ENCODE measurements at places on chromosomes 2 and 18.

DNA sequence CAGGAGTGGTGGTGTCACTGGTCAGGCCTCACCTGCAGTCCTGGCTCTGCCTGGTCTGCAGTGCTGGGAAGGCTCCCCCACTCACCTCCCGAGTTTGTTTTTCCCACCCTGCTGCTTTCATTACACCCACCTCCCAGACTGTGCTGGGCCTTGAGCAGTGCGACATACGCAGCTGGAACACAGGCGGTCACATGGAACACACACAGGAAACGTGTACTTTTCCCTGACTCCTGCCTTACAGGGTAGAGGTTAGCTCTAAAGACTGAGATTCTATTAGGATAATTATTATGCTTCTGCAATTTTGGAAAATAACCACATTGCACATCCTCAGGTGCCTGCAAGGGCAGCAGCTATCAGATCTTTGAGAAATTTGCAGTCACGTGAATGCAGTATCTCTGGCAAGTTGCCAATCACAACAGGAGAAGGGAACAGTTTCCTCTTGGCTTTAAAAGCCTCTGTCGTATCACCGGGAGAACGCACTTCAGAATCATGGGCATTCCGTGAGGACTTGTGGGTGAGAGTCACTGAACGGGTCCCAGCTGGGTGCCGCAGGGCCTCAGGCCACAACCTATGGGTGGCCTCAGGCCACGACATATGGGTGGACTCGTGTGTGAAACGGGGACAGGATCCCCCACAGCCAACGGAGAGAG is 136.5 kb downstream of the ZNF236 start:
- no peak for DNase-seq

DNA sequence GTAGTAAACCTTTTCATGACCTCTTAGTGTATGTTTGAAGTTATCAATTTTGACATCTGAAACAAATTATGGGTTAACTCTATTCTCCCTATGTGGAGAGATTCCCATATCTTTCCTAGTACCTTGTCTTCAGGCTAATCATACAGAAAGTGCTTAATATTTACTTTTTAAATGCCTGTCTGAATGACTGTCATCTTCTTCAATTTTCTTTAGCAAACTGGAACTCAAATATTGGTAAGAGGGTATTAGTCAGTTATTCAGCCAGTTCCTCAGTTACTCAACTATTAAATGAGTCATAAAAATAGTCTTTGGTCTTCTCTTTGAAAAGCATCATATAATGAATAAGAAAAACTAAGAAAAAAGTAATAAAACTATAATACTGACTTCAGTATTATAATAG is 1038.0 kb upstream of the PIK3C3 start:
- no peak for DNase-seq

DNA sequence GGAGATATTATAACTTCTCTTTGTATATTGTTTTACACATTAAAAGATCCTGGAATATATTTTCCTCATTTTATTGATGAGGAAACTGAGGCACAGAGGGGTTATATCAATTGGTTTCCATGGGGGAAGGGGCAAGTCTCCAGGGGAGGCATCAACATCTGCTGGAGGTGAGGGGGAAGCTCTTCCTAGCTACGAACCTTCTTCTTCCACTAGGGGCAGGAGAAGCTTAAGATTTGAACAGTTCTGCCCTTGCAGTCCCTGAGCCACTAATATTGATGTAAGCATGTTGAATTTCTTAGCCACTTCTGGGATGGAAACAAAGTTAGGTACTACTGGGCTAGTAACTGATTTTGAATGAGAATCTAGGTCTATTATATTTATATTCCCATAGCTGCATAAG is 140.1 kb upstream of the AQP4 start:
- DNase-seq: no peak

GRCh38 chr2:207334624-207335371 is 169.1 kb upstream of the KLF7 start:
- DNase-seq: no peak

- no peak for DNase-seq
Measured at GRCh38 chr2:202221873-202222272, 16.5 kb downstream of the SUMO1 start.

DNA sequence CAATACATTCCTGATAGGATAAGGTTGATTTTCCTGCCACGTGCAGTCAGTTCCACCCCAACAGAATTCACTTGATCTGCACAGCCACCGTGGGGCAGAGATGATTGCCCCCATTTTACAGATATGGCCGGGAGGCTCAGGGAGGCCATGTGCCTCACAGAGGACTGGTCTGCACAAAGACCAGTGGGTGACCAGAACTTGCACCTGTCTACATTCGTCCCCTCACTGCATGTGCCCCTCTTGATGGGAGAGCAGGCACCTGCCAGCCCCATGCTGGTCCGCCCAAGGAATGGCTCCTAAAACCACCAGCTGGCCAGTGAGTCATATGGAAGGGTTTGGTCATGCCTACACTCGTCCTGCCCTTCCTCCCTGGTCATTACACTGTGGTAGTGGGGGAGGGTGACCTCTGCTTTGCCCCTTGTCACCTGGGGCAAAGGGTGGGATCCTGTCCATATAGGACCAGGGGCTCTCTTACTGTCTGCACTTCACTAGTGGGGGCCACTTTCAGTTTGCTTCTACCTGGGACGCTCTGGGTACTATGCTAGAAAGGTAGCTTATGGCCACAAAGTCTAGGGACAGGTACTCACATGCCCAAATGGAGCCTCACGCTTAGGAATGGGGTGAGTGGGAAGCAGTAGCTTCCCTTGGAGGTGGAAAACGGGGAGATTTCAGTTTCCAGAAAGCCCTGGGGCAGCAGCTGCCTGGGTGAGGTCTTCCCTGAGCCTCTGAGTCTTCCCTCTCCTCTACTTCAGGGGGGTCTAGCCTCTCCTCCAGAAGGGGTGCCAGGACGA is 14.7 kb downstream of the RRM2 start:
- DNase-seq: no peak

DNA sequence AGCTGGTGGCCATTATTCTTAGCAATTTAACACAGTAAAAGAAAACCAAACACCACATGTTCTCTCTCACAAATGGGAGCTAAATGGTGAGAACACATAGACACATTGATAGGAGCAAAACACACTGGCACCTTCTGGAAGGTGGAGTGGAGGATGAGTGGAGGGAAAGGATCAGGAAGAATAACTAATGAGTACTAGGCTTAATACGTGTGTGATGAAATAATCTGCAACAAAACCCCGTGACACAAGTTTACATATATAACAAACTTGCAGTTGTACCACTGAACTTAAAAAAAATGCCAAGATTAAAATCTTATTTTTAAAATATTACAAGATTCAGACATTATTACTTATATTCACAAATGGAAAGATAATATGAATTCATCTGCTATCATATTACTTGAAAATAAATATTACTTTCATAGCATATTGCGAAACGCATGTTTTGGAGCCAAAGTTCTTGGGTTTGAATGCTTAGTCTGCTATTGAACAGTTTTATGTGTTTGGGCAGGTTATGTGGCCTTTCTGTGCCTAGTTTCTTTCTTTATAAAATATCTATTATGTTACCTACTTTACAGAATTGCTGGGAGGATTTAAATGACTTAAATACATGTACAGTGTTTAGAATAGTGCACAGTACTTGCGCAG is 20.5 kb downstream of the ANKRD62 start:
- no peak for DNase-seq

GRCh38 chr2:208571764-208572131 is 165.2 kb downstream of the PTH2R start:
- no peak for DNase-seq

- DNase-seq: no peak
Measured at GRCh38 chr2:217774232-217774631, 228.6 kb downstream of the TNS1 start.

DNA sequence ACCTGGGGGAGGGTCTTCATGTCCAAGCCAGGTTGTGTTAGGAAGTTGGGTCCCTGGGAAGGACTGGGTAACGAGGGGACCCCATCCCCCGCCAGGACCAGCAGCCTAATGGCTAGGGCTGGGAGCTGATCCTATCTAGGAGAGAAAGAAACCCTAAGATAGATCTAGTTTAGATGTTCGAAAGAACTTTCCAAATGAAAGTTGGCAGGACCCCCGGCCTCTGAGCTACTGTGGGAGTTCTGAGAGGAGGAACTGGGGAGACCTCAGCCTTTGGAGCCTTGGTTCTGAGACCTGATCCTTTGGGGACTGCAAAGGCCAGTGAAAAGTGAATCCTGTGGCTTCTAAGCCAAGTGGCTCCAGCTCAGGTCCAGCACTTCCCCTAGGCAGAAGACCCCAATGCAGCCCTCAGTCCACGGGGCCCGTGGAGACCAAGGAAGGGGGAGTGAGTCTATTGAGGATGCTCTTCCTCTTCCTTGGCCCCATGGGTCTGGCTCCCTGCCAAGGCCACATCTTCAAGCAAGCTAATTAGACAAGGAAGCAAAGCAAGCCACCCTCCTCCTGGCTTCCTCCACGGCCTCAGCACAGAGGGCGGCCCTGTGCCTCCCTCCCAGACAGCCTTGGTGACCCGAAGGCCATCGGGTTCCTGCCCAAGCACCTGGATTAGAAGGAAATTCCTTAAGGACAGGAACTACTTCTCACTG is 23.5 kb downstream of the CCT7 start:
- no peak for DNase-seq

DNA sequence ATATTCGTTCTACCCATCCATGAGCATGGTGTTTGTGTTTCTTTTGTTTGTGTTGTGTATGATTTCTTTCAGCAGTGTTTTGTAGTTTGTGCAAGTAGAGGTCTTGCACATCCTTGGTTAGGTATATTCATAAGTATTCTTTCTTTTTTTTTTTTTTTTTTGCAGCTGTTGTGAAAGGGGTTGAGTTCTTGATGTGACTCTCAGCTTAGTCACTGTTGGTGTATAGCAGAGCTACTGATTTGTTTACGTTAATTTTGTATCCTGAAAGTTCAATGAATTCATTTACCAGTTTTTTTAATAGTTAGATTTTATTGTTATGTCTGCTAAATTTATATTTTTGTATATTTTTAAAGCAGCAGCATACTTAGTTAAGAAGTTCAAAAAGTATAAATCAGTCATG is 834.4 kb upstream of the NRXN1 start:
- no peak for DNase-seq

DNA sequence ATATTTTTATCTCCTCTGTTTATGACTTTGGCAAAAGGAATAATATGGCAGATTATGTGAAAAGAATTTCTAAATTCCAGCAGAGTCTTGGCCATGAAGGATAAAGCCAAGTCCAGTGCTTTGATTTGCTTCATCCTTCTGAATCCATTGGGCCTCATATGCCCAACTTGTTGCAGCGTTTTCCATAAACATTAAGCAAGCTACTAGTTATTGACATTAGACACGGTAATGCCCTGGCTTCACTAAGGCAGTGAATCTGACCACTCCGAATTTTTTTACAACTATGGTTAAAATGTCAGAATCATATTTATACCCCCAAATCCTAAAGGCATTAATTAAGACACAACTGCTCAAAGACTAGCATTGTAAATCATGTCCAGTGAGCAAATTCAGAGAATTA is 79.8 kb downstream of the MAPRE2 start:
- no peak for DNase-seq

- DNase-seq: no peak
Measured at GRCh38 chr2:164764996-164765395, 76.6 kb downstream of the COBLL1 start.

DNA sequence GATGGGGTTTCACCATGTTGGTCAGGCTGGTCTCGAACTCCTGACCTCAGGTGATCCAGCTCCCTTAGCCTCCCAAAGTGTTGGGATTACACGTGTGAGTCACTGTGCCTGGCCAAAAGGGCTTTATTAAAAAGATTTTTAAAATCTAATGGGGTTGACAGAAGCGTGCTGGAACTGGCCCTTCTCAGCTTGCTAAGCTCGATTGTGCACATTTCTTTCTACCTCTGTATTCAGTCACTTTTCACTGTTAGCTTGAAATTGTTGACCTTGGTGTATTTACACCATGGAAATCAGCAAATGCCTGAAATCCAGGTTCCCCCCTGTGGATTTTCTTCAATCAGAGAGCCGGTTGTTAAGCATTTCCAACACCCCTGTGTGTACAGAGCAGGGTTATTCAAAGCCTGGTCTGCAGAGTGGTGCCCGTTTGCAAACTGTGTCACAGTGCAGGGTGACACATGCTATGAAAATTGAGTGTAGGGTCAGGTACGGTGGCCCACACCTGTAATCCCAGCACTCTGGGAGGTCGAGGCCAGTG is 140.2 kb downstream of the TGIF1 start:
- no peak for DNase-seq

GRCh38 chr2:42132966-42133641 is 36.0 kb upstream of the EML4 start:
- peak; percentile 52 for DNase-seq

DNA sequence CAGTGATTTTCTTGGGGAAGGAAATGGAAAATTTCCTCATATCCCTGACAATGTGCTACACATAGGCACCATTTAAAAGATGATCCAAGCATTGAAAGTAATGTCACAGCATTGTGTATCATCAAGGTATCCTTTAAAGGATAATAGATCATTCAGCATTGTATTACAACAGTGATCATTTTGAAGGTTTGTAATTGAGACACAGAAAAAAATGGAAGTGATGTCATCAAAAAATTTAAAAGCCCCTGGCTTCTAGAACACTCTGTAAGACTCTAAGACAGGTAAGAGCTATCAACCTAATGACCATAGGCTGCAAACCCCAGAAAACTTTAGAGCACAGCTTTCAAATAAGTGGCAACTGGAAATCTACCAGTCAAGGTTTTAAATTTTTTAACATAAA is 271.4 kb downstream of the ETAA1 start:
- no peak for DNase-seq

DNA sequence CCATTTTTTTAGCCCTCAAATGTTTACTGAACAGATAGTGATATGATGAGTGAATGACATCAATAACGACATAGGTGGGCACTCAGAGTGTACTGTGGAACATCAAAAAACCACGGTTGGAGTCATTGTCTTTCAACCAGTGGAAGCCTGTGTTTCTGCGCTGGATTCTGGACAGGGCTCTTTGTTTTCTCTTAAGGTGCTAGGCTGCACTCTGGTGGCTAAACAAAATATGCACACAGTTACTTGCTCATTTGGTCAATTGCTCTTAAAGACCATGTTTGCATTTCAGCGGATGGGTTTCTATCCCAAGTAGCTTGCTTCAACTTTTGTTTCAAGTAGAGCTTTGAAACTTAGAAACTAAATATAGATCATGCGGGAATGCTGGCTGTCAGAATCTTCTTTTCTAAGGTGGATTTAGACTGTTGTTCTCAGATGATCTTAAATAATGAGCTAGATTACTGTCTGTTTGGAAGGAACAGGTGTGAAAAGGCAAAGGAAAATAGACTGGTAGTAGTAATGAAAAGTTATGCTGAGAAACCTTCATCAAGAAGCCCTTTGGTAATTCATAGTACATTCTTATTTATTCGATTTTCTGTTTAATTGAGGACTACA is 48.5 kb upstream of the LYPD6B start:
- DNase-seq: peak; percentile 76

- no peak for DNase-seq
Measured at GRCh38 chr2:23286758-23287704, 97.9 kb upstream of the KLHL29 start.

- DNase-seq: no peak
Measured at GRCh38 chr2:170029551-170029950, 148.4 kb upstream of the MYO3B start.

- no peak for DNase-seq
Measured at GRCh38 chr18:683531-683930, 26.1 kb downstream of the TYMS start.

- DNase-seq: no peak
Measured at GRCh38 chr2:25524507-25524906, 148.9 kb downstream of the DTNB start.

GRCh38 chr2:104384961-104385360 is 469.0 kb upstream of the POU3F3 start:
- DNase-seq: no peak

All from midbrain (tissue), 1 donor.